Glomerular endothelial cell (primary cell): ENCODE measurements at places on chromosomes 13 and 19. TPM values are rescaled to one million over a fixed set of nuclear protein-coding genes. Genes with fewer than 3 reads are reported as not detected.
A peak's percentile ranks its signal among the peaks of the same experiment; 100 is the strongest.

- no peak for DNase-seq
Measured at GRCh38 chr19:3323026-3323425, 43.4 kb upstream of the NFIC start.

GRCh38 chr13:71304861-71305260 is 562.1 kb downstream of the DACH1 start:
- no peak for DNase-seq

DNA sequence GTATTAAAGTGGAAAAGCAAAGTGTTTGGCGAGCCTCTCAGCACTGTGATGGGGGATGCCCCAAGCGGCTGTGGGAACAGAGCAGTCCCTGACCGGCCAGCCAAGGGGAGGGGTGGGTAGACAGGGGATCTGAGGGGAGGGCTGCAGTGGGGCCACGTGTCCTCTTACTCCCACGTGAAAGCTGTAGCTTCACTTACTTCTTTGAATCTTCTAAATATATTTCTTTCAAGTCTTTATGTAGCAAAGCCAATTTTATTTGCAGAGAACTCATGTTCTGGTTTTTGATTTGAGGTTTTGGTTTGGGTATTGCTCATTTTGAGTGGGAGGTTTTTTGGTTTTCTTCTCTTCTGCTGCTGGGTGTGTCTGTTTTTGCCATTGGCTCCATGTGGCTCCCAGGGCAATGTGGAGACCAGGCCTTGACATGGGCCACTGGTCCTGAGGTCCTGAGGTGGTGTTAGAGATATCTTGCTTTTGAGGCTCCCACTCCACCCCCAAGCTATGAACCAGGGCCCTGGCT is 17.7 kb upstream of the OVOL3 start:
- no peak for DNase-seq

DNA sequence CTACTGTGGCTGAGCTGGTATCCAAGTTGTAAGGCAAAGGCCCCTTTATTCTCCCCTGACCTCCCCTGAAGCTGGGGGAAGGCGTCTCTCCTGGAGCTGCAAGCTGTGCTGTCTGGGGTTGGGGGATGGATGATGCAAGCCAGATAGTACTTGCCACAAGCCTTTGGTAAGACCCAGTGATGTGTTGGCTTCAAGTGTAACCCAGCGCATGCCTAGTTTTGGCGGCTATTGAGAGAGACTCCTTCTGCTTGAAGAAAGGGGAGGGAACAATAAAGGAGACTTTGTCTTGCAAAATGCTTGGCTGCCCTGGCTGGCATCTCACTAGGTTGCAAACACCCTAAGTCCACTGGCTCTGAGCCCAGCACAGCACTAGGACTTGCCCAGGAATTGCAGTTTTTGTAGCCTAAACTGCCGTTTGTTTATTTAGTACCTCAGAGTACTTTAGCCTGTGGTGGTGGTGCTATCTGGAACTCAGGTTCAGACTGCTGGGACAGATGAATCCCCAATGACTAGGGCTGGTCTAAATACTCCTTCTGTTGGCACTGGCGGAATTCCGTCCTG is 108.2 kb downstream of the TNFSF13B start:
- DNase-seq = no peak

- DNase-seq = no peak
Measured at GRCh38 chr19:46355234-46356148, 8.6 kb downstream of the PPP5C start.

GRCh38 chr19:33612928-33613619 is 8.7 kb upstream of the CHST8 start:
- DNase-seq = no peak

GRCh38 chr13:32811297-32811800 is 204.9 kb upstream of the KL start:
- no peak for DNase-seq

DNA sequence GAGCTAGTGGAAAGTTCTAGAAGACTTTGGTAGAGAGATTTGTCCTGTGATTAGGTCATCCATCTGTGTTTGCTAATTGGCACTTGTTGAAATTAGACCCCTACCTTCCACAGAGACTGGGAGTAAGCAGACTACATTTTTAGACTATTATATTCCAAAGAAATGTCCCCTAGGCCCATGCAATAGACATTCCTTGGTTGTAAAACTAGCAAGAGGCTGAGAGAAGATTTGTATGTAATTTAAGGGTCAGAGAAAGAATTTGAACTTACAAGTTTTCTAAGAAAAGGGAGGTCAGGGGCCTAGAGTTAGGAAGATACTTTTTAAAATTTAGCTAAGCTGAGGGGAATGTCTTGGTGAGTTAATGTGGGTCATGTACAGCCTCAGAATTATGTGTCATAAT is 470.7 kb upstream of the SLITRK1 start:
- no peak for DNase-seq

GRCh38 chr19:44131955-44132354 is 9.4 kb upstream of the ZNF234 start:
- no peak for DNase-seq

GRCh38 chr19:29271341-29271740 is 58.4 kb upstream of the UQCRFS1 start:
- DNase-seq = no peak

GRCh38 chr13:32117701-32118100 is 86.1 kb downstream of the FRY start:
- no peak for DNase-seq

DNA sequence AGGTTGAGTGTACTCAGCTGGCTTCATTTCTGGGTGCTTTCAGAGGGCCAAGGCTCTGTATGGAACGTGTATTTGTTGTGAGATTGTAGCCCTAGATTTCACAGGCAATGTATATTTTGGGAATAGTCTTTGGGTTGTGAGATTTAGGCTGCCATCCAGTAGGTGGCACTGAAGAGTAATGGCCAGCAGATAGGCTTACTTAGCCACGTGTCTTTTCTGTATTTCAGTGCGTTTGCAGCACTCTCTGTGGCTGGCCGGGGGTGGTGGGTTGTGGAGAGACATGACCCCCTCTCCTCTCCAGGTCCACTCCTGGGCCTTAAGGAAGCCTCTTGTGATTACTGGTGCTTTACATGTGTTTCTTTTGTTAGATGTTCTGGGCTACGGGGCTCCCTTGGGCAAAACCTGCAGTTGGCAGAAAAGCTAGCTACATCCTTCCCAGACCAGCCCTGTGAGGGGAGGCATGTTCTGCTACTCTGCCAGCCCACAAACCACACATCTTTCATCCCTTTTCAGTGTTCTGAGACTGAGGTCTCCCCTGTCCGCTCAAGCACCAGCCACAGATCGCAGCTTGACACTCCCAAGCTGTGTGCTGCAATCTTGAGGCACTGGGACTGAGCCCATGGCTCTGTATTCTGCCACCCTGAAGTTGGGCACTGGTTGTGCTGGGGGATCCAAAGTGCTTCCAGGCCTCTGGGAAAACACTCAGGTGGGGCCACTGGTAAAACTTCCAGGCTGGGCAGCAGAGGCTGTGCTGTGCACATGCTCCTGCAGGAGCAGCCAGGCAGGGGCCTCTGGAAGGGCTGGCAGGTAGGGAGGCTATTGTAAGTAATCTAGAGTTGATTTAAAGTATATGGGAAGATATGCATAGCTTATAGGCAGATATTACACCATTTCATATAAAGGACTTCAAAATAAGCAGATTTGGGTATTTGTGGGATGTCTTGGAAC is 1096.8 kb upstream of the PCDH20 start:
- DNase-seq = no peak

DNA sequence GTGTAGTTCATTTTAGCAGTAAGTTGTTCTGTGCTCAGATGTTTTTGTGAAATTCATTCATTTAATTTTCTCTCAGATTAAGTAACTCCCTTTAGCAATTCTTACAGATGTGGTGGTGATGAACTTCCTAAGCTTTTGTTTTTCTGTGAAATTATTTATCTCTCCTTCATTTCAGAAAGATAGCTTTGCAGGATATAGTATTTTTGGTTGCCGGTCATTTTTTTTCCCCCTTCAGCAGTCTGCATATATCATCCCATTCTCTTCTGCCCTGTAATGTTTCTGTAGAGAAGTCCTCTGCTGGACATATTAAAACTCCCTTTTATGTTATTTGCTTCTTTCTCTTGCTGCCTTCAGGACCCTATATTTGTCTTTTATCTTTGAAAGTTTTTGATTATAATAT is 470.2 kb downstream of the PCDH9 start:
- no peak for DNase-seq

- no peak for DNase-seq
Measured at GRCh38 chr19:16210168-16210567, 12.5 kb downstream of the AP1M1 start.

DNA sequence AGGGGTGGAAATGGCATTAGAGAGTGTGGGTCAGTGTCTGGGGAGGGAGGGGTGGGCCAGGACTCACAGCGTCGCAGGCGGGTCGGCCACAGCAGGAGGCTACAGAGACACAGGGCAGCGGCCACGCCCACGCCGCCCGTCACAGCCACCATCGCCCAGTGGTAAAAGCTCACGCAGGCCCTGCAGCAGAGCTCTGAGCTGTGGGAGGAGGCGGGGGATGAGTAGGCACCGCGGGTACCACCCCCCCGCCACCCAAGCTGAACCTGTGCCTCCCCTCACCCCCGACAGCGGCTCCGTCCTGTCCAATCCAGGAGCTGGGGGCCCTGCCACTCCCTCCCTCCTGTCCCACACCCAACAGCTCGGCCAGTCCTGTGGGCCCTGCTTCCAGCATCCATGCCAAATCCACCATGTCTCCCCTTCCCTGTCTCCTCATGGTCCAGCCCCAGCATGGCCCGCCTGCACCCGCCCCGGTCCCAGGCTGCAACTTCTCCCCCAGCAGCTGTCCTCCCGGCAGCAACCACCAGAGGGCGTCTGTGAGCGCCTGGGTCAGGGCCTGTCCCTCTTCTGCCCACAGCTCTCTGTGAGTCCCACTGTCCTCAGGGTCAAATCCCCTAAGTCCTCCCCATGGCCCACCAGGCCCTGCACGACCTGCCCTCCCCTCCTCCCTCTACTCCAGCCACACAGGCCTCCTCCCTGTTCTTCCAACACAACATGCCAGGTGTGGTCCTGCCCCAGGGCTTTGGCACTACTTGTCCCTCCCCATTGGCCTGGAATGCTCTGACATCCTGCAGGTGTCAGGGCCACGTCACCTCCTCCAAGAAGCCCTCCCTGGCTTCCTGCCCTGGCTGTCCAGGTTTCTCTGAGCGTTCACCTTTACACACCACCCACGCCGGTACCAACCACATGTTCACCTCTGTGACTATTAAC is 6.0 kb downstream of the TEKTIP1 start:
- no peak for DNase-seq

GRCh38 chr13:41416276-41416675 is 41.1 kb upstream of the RGCC start:
- no peak for DNase-seq

- DNase-seq = no peak
Measured at GRCh38 chr13:98775844-98776598, 23.5 kb upstream of the SLC15A1 start.

DNA sequence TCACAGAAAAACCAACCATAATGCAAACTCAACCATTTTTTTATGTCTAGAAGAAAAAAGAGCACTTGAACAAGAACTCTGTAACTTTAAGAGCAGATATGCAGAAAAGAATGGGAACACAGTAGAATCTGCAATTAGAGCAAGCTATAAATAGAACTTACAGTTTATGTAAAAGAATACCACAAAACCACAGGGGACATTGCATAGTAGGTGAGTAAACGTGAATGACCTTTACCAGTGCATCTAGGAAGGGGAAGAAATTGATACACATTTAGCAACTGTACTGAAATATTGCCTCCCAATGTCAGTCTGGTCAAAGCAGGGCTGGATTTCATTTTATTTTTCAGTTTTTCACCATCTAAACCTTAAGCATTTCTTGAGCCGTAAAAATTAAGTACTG is 242.2 kb upstream of the EDNRB start:
- no peak for DNase-seq

DNA sequence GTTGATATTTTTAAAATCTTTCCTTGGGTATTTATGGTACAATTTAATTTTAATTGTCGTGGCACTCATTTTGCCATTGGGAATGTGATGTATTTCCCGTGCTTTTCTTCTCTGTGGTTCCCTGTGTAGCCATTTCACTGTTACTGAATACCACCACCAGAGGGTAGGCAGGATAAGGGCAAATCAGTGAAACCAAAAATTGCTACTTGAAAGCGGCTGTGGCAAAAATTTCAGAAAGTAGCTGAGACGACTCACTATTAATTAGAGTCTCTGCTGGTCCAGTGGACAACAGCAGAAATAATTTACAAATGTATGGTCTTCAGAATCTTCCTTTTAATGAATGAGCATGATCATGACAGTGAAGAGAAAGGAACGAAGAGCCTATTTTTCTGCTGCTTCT is 34.4 kb upstream of the MIR17HG start:
- DNase-seq = no peak

GRCh38 chr13:35388441-35389355 is 87.8 kb downstream of the MAB21L1 start:
- peak; percentile 84 for DNase-seq

- no peak for DNase-seq
Measured at GRCh38 chr13:110161112-110161882, 145.7 kb downstream of the COL4A1 start.

- no peak for DNase-seq
Measured at GRCh38 chr13:60335531-60335930, 61.5 kb upstream of the TDRD3 start.

- no peak for DNase-seq
Measured at GRCh38 chr13:79943346-79944023, 397.4 kb downstream of the SPRY2 start.

Gene ZNF723
- total RNA-seq = not detected in 2 replicates

Gene ZNF724
- 2.5 and 4.9 TPM in 2 replicates for total RNA-seq

Gene ANGPTL4
- total RNA-seq = 124 and 137 TPM in 2 replicates

Gene CAPNS1
- total RNA-seq = 334 and 435 TPM in 2 replicates

Gene UFM1
- 52.5 and 53.8 TPM in 2 replicates for total RNA-seq

Gene SLC6A16
- total RNA-seq = 1.3 and 2.3 TPM in 2 replicates

Gene ZNF790
- 4.1 and 8.3 TPM in 2 replicates for total RNA-seq

Gene SHISA2
- 15.5 and 48.6 TPM in 2 replicates for total RNA-seq

Gene FOSB
- total RNA-seq = 4.8 and 26.4 TPM in 2 replicates

Gene PRODH2
- total RNA-seq = not detected in 2 replicates
